T-cell (primary cell): ENCODE measurements at places on chromosomes 2 and 18. TPM values are rescaled to one million over a fixed set of nuclear protein-coding genes. Genes with fewer than 3 reads are reported as not detected.

NEMP2 gene
- 11.1 TPM for total RNA-seq

DNA sequence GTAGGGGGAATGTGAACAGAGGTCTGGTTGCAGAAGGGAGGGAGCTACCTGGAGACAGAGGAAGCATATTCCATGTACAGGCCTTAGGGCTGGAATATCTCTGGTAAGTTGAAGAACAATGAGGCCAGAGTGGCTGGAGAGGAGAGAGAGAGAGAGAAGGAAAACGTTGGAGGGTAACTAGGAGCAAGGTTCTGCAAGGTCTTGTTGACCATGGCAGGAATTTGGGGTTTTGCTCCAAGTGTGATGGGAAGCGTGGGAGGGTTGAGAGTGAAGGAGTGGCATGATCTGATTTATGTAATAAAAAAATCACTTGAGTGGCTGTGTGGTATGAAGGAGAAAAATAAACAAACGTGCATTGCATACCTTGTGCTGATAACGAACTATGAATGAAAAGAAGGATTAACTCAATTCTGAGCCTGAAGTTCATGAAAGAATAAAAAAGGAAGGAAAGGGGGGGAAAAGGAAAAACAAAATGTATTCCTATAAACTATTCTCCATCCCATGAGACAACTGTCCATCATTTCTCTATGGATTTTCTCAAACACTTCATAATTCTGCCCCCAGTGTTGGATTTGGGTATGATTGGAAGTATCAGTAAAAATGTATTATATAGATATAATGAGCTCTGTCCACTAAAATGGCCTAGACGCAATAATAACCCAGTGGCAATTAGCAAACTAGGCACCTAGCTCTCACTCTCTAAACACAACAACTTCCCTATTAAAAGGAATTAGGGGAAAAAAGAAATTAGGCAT is 59.7 kb upstream of the PMAIP1 start:
- no peak overlapping the region for H3K4me3 ChIP-seq
- peaks cover 3% of the 10 kb centered on the region for H3K27me3 ChIP-seq
- no peaks in the 10 kb centered on the region for H3K36me3 ChIP-seq

DNA sequence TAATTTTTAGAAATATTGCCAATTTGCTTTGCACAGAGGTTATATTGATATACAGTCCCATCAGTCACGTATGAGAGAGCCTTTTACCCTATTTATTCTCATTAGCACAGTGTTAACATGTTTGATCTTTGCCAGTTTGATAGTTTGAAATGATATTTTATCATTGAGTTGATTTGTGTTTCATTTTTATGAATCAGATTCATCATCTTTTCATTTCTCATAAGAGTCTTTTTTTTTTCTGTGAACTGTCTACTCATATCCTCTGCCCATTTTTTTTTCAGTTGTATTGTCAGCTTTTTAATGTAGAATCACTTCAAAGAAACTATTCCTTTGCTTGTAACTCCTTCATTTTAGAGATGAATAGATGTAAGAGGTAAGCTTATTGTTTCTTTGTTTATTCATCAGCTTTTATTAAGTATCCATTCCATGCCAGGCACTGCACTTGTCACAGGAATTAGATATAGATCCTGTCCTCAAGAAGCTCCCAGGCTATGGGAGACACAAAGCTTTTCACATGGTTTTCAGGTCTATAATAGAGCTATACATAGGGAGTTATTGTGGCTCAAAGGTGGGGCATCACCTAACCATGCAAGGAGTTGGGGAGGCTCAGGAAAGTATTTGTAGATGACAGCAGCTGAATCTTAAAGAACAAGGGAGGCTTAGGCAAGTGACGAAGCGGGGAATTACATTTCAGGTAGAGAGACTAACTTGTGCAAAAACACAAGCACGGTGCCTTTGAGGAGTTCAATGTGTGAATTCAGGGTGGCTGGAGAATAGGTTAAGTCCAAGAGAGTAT is 42.1 kb downstream of the CD28 start:
- H3K4me3 ChIP-seq: no peak overlapping the region
- H3K27me3 ChIP-seq: no peaks in the 10 kb centered on the region
- peaks cover 31% of the 10 kb centered on the region for H3K4me1 ChIP-seq
- no peak for DNase-seq

- no peaks in the 10 kb centered on the region for H3K36me3 ChIP-seq
- H3K27me3 ChIP-seq: no peaks in the 10 kb centered on the region
- no peak for DNase-seq
- H3K27ac ChIP-seq: peak overlapping the region; percentile 78
- peaks cover 51% of the 10 kb centered on the region for H3K4me1 ChIP-seq
Measured at GRCh38 chr2:98759827-98760625, 29.1 kb upstream of the MGAT4A start.

EGR4 gene
- total RNA-seq: 0.10 TPM

DNA sequence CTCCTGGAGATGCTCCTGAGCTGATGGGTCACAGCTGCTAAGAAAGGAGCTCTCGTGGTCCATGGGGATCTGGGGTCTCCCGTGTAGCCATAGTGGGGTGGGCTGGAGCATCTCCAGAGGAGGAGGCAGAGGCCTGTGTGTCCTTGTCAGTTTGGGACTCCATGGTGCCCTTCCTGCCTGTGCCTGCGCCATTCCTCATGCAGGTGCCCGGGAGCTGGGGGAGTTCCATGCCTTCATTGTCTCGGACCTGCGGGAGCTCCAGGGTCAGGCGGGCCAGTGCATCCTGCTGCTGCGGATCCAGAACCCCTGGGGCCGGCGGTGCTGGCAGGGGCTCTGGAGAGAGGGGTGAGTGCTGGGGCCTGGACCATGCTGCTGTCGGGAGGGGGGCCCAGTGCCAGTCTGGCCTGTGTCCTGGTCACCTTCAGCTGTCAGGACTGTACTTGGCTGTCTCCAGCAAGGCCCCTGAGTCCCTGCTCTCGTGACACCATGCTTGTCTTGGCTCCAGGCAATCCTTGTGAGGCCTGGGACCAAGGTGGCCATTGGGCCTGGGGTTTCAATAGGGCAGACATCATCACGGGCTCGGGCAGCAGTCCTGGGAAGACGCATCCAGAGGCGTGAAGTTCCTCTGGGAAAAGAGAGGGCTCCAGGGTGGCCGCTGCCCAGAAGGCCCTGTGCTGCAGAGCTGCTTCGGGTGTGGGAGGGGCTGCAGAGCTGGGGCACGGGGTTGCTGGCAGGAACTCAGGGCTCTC is 7.3 kb downstream of the CAPN10 start:
- no peaks in the 10 kb centered on the region for H3K27me3 ChIP-seq
- H3K36me3 ChIP-seq: peaks cover 31% of the 10 kb centered on the region
- DNase-seq: no peak

DNA sequence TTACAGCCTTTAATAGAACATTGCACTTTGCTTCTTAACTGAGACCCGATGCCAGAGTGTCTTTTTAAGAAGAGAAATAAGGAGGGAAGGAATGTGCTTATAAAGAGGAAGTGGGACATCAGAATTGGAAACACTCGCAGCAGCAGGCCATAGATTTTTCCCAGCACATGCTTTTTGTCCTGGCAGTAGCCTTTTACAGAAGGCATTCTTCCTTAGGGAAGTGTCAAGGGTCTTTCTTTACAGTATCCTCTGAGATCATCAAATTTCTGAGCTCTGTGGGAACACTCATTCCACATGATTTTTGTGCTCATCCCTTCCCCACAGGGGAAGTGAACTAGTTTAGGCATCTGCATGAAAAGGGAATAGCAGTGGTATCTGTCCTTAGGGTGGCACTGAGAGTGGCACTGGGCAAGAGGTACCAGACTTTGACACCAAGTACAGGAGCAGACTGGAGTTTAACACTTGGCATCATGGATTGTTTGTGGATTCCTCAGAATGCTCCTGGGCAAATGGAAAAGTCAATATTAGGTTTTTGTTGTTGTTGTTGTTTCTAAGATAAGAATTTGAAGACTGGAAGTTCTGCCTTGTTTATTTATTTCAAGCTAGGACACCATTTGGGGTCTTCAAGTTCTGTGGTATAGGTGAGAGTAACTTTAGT is 4.1 kb downstream of the MYO1B start:
- no peak overlapping the region for H3K27ac ChIP-seq
- H3K4me3 ChIP-seq: no peak overlapping the region
- no peaks in the 10 kb centered on the region for H3K36me3 ChIP-seq
- peaks cover 6% of the 10 kb centered on the region for H3K4me1 ChIP-seq

DNA sequence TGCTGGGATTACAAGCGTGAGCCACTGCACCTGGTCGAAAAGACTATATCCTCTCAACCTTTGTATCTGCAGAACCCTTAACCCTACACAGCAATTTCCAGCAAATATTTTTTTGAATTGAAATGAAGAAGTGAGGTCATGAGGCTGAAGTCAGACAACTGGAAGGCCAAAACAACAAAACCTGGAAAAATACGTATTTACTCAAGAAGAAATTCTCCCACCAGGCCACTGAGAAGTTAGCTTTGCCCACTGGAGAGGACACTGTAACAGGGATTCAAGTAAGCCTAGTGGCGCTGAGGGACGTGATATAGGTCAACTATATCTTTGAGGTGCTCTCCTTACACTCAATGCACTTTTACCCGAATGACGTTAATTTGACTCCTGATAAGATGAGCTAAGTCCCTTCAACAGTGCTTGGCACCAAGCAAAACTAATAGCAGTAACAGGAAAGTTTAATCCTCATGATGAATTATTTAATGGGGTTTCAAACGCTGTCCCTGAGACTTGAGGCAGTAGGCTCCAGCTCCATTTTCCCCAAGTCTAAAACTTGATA is 1.9 kb downstream of the HDLBP start:
- H3K4me1 ChIP-seq: peaks cover 52% of the 10 kb centered on the region
- no peaks in the 10 kb centered on the region for H3K36me3 ChIP-seq
- H3K27me3 ChIP-seq: no peaks in the 10 kb centered on the region
- DNase-seq: no peak
- H3K27ac ChIP-seq: peak overlapping the region; percentile 96

GRCh38 chr2:95063086-95063958 is 37.8 kb downstream of the MAL start:
- H3K4me3 ChIP-seq: no peak overlapping the region
- peaks cover 18% of the 10 kb centered on the region for H3K4me1 ChIP-seq
- H3K27me3 ChIP-seq: no peaks in the 10 kb centered on the region
- peak overlapping the region; percentile 52 for H3K27ac ChIP-seq
